ENCODE measurements at places on chromosomes 1 and 21.

DNA sequence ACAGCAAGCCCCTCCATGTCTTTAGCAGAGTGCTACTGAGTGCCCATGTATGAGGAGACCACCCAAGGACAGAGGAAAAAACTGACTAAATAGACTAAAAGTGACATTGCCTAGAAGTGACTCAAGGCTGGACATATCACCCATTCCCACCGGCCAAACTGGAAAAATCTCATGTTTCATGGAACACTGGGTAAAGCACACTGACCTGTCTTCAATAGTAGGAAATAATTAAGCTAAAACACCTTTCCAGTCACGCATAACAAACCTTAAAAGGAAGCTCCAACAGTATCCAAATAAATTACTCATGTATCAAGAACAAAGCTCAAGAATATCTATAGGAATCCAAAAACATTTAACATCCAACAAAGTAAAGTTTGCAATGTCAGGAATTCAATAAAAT is 120.4 kb downstream of the SNX7 start:
- no peak for DNase-seq

DNA sequence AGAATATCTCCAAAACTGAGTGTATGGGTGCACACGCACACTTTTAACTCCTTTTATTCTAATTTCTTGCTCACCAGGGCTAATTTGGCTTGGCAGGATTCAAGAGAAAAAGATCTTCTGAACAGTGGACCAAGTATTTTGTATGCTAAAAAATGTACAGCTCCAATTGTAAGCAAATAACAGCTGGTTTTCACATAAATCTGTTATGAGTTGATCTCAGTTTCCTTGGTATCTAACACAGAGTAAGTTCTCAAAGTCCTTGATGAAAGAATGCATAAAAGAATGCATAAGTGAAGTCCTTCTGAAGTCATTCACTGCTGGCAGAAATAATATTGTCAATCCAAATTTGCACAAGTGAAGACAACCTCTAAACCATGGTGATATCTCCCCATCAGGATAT is 213.0 kb downstream of the OMA1 start:
- no peak for DNase-seq

DNA sequence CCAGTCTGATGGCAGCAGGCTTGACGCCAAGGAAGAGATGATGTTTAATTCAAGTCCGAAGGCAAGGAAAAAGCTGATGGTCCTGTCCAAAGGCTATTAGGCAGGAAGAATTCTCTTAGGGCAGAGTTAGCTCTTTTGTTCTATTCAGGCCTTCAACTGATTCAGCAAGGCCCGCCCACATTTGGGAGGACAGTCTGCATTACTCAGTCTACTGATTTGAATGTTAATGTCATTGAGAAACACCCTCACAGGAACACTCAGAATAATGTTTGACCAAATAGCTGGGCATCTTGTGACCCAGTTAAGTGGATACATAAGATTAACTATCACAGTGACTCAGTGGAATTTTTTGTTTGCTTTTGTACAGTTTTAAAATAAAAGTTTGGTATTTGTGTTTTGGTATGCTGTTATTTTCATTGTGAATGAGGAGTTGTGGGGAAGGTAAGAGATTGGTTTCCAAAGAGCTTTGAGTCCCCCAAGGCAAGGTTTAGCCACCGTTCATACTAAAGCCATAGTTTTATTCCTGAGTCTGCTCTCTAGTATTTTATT is 1.7 kb upstream of the ZNF691 start:
- DNase-seq: no peak

DNA sequence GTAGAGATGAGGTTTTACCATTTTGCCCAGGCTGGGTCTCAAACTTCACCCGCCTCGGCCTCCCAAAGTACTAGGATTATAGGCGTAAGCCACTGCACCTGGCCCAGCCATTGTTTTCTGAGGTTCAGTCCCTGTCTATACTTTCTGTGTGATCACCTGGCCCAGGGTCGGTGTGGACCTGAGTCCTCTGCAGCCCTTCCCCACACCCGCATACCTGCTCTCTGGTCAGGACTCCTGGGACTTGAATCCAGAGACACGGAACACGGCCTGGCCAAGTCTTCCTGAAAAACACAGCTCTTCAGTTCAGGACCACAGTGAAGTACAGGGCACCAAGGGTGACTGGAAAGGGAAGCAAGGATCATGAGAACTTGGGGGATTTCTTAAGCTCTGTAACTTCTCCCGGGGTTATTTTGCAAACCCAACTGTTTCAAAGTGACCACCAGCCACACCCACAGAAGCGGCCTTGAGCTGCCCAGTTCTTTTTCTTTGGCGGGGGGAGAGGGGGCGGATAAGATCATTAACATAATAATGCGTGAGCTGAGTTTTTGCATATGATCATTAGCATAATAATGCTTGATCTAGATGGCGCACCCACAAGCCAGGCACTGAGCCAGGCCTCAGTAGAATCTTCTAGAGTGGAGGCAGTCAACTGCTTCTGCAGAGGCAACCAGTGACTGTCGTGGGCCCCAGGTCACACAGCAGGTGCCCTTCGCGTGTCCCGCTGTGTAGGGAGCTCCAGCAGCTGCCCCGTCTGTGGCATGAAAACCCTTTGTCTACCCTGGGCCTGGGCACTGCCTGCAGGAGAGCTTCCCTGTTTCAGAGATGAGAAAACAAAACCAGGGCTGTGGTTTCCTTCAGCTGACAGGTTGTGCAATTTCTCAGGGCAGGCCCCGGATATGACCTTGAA is 1.7 kb upstream of the NADK start:
- no peak for DNase-seq
